GOT3 (cell line): ENCODE measurements at places on chromosomes 7 and 10.
A peak's percentile ranks its signal among the peaks of the same experiment; 100 is the strongest.

DNA sequence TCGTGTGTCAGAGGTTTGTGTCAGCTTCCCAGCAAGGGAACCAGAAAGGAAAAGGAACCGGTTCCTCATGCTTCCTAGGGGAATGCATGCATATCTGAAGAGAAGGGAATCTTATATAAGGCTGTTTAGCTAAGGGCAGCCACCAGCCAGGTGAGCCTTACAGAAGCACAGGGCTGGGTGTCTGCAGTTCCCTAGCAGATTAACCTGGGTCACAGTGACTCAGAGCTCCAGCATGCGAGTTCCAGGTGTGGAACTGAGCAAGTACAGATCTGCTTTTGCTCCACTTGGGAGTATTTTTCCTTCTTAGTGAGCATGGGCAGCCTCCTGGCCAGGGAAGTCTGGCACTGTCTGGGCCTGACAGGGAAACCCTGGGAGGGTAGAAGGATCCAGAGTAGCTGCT, 957 bp upstream of the ANKRD2 start:
- no peak for DNase-seq

- peak; percentile 30 for DNase-seq
These were observed 26.1 kb downstream of the PLAC9 start for GRCh38 chr10:80158598-80159127.

DNA sequence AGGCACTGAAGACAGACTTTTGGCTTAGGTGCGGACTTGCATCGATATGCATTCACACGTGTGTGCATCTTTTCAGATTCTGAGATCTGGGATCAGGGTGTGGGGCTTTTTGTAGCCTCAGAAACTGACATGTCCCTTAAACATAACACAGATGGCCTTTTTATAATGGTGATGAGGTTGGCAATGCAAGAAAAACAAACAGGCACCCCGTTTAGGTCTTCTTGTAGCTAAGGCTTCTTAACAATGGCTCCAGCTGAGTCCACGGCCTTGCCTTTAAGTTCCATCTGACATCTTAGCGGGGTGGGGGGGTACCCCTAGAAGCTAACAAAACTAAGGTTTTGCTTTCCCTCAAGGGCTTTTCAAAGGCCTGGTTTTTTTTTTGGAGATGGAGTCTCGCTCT, 146.3 kb downstream of the PRPF18 start:
- DNase-seq, result no peak

GRCh38 chr7:125924037-125924436, 994.4 kb upstream of the POT1 start:
- DNase-seq, result no peak

DNA sequence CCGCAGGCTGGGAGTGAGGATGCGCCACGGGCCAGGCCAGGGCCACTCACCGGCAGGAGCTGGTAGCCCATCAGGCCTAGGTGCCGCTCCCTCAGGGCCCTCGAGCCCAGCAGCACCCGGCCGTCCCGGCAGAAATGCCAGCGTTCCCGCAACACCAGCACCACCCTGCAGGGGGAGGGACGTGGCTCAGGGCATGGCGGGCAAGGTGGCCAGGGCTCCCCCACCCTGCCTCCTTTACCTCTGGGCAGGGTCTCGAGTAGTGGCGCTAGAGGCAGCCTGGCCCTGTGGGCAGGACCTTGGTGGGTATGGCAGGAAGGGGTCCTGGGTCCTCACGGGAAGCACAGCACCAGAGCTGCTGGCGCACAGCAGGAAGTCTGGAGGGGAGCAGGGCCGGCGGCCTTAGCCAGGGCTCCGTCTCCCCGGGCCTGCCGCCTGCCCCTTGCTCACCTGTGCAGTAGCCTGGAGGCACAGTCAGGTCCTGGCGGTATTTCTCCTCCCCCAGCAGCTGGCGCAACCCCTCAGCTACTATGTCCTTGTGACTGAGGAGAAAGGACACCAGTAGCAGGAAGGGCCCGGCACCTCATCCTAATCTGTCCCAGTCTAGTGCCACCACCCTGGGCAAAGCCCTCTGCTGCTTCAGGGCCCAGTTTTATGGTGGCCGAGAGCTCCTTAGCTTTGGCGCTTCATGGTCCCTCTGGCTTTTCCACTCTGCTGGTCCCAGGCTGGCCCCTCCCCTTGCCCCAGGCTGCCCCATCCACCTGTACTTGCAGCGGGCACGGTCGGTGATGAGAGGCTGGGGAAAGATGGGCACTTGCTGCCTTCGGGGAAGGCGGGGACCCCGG, 3.5 kb downstream of the FASTK start:
- no peak for DNase-seq

DNA sequence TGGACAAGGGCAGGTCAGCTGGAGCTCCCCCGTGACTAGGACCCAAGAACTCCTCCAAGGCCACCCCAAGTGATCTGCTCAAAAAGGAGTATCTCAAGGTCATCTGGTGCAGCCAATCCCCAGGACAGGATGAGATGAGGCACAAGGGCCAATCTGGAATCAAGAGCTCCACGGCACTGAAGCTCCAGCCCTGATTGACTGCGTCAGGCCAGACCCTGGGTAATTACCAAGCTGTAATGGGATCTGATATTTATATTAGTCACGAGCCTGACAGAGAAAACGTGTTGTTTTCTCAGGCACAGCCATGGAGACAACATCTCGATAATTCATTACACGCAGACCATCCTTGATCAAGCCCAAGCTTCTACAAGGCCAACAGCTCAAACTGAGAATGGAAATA, 4.2 kb downstream of the KCNMA1 start:
- DNase-seq, result no peak

DNA sequence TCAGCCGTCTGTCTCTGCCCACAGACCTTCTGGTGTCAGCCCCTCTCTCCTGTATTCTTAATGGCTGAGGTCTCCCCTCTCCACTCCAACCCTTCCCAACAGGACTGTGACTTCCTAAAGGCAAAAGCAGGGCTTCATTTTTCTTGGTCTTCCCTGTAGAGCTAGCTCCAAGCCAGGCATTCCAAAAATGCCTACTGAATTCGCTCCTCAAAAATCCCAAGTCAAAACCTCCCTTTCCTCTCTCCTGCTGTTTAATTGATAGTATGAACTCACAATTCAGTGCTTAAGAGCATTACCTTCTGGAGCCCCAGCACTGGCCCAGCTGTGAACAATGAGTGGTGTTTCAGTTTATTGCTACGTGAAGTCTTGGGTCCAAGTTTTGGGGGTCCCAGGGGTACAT, 628.4 kb downstream of the PARD3 start:
- DNase-seq, result no peak

GRCh38 chr7:43302773-43303460, 190.5 kb downstream of the HECW1 start:
- DNase-seq, result no peak

GRCh38 chr10:86160890-86161585, 205.6 kb downstream of the GRID1 start:
- DNase-seq, result no peak

DNA sequence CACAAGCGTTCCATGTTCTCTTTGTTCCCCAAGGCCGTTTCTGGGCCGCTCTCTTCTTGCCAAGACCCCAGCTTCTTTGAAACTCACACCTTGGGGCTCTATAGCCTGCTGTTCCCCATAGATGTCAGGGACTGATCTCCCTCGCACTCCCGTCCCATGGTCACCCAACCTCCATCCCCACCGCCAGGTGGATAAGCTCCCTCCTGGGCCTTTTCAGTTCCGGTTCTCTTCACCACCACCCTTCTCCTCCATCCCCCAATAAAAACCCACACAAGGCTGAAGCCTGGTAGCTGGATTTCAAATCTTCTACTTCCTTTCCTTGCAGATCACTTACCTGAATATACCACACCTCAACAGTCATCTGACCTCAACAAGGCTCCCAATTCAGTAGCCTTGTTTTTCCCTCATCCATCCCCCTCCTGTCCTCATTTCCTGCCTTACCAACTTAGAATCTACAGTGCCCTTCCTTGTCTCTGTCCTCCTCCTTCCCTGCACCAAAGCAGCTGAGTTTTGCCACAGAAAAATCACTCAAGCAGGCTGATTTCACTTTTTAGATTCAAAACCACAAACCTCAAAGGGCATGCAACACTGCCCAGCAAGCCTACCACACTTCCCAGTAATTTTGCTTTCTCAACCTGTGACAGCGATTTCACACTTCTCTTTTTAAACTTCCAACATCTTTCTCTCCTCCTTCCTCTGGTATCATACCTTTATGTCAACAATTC, 7.7 kb downstream of the SLC37A3 start:
- no peak for DNase-seq

- no peak for DNase-seq
These were observed 77.0 kb downstream of the ARL4A start for GRCh38 chr7:12764458-12764891.

DNA sequence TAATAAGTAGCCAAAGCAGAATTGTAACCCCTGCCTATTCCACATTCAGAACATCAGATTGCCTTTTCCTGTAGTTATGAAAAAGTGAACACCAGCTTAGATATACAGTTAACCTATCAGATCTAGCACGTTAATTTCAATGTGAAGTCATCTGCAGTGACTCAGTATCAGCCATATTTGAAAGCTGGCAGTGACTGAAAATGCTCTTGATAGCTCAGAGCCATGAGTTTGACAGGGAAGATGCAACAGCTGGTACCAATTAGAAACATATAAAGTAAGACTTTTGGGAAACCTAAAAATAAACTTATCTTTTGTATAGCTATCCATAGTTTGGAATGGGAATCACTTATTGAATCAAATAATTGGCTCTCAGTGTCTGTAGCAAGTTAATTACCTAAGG, 284.1 kb upstream of the NPSR1 start:
- no peak for DNase-seq

DNA sequence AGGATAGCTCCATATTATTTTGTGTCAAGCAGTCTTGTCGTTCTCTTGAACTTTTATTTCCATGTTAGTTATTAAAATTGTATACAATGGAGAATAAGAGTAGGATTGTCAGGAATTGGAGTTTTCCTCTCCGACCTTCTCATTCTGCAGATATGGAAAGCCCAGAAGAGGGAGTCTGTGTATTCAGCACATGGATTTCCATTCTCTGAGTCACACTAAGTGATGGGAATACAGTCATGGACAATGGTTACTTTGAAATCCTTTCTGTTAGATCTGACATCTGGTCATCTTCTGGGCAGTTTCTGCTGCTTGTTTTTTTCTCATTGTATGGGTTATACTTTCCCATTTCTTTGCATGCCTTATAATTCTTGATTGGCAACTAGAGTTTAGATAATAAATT, 5.0 kb upstream of the TASOR2 start:
- no peak for DNase-seq

DNA sequence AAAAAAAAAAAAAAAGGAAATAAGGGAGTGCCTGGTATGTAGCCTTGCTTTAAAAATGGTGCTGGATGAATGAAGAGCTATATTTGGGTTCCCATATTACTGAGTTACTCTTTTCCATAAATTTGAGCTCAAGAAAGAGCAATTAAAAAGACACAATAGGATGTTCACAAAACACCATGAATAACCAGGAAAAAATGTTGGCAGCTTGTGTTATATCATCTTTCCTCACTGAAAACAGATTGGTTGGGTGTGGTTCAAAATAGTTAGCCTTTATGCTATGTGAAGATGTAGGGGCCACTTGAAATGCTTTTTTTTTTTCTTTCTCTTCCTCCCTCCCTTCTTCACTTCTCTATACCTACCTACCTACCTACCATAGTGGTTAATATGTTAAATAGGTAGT, 256.9 kb downstream of the STK31 start:
- DNase-seq, result no peak

GRCh38 chr10:31343009-31343408, 24.0 kb downstream of the ZEB1 start:
- DNase-seq, result no peak

DNA sequence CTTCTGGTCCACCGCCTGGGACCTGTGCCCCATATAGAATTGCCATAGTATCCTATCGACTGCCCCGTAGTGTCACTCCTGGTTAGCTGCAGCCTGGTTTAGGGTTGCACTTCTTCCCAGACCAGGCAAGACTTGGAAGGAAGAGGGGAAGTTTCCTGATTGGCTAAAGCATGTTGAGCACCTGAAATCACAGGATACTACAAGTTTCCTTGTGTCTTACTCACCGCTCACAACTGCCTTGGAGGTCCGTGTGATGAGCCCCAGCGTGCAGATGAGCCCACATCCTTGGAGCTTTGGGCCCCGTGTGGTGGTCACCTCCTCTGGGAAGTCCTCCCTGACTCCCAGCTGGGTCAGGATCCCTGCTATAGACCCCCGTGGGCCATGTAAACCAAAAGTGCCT, 73.9 kb upstream of the GTF2I start:
- no peak for DNase-seq

- DNase-seq, result no peak
These were observed 265.0 kb downstream of the SORCS3 start for GRCh38 chr10:104906112-104906511.

GRCh38 chr7:82263920-82264782, 179.4 kb downstream of the CACNA2D1 start:
- no peak for DNase-seq

GRCh38 chr7:133003052-133003910, 78.6 kb downstream of the CHCHD3 start:
- DNase-seq, result no peak

GRCh38 chr10:126301701-126302475, 86.4 kb downstream of the ADAM12 start:
- DNase-seq, result no peak

DNA sequence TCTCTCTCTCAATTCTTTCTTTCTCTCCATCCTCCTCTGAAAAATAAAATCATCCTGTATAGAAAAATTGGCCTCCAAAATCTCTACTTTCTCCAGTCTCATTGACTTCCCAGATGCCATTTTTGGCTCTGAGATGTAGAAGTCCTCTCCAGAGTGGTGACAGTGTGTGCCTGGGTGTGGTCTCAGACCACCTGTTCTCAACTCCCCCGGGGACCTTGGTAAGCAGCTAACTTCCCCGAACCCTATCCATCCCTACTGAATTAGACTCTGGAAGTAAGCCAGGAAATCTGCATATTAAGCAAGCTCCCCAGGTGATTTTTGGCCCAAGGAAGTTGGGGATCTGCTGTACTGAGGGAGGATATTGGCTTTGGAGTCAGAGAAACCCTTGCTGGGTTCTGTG, 120.5 kb downstream of the WDR11 start:
- no peak for DNase-seq

- DNase-seq, result no peak
These were observed 41.5 kb upstream of the ZNF32 start for GRCh38 chr10:43689955-43690771.
